ENCODE measurements at places on chromosomes 7 and 10. TPM values are rescaled to one million over a fixed set of nuclear protein-coding genes. Genes with fewer than 3 reads are reported as not detected.

Gene GSDME
- 6.6 TPM for total RNA-seq

Gene COG5
- total RNA-seq: 22.6 TPM

Gene DUS4L
- 5.0 TPM for total RNA-seq

Gene CYP3A5
- total RNA-seq: not detected

Gene MEIG1
- total RNA-seq: not detected

Gene ASB10
- not detected for total RNA-seq

Gene CRPPA
- 0.94 TPM for total RNA-seq

Gene VSTM4
- 9.3 TPM for total RNA-seq

Gene ENKUR
- total RNA-seq: not detected

Gene ADRB1
- total RNA-seq: not detected

Gene LRRC18
- not detected for total RNA-seq

Data from pericardium fibroblast (primary cell).